ENCODE measurements at places on chromosomes 4 and X.
A peak's percentile ranks its signal among the peaks of the same experiment; 100 is the strongest.

DNA sequence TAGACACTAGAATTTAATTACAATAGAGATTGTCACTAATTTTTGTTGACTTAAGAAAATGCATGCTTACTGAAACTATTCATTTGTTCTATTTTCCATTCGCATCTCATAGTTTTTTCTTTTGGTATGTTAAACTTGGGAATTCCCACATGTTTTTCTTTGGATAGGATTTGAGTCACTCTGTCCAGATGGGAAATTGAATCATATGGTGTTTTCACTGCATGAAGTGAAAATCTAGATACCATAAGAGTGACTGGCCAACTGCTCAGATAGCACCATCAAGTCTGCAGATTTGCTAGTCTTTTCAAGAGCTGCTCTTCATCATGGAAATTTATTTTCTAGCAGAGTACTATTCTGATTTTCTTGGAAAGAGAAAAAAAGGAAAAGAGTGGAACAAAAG lies 172.6 kb downstream of the FAM47B start:
- DNase-seq: no peak

DNA sequence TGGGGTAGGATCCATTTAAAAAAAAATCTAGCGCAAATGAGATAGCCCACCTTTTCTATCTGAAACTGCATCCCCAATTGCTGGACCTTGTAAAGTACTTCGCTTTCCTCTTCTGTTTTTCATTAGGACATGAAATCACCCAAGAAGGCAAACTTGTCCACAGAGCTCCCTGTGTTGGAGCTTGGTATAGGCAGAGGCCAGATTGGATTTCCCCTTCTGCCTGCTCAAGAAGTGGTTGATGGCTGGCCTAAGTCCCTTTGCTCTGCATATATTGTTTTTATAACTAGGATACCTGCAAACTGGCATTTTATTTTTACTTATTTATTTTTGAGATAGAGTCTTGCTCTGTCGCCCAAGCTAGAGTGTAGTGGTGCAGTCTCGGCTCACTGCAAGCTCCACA lies 28.4 kb downstream of the RNF4 start:
- no peak for DNase-seq

DNA sequence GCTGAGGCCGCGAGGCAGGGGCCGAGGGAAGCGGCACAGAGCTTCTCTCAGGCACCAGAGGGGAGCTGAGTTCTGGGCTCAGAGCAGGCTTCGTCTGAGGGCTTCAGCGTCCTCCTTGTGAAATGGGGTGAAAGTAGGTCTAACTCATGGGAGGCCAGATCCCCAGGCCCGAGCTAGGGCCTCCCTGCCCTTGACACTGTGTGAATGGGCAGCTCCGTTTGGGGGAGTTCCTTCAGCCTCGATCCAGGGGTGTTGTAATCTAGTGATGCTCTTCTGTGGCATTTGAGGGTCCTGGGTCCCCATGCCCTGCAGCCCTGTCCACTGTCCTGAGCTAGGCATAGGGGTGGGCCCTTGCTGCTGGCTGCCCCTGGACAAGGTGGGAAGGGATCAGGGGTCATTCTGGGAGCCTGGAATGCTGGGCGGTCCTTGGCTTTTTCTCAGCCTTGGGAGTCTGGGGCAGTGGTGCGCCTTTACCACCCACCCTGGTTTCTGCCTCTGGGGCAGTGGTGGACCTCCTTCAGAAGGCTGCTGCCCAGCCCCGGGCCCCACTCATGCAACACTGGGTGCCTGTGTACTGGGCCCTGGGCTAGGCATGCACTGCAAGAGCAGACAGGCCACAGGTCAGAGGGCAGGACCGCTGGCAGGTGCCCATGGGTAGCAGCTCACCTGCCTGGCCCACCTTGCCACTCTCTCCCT lies 4.1 kb downstream of the SH3BP2 start:
- DNase-seq: no peak

DNA sequence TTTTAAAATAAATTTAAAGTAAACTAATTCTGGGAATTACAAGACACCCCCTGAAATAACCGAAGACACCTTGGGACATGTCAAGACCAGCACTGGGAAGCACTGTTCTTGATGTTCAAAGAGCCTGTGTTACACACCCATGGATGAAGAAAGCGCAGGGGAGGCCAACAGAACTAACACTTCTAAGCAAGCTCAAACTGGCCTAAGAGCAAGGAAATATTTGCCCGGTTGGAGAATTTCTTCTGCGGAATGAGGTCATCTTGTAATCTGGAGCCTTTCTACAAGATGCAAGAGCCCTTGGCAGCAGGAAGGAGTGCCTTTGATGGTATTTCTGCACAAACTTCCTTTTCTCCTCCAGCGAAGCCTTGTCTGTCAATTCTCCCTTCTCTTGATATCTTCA lies 9.3 kb upstream of the EFHC2 start:
- DNase-seq: no peak

DNA sequence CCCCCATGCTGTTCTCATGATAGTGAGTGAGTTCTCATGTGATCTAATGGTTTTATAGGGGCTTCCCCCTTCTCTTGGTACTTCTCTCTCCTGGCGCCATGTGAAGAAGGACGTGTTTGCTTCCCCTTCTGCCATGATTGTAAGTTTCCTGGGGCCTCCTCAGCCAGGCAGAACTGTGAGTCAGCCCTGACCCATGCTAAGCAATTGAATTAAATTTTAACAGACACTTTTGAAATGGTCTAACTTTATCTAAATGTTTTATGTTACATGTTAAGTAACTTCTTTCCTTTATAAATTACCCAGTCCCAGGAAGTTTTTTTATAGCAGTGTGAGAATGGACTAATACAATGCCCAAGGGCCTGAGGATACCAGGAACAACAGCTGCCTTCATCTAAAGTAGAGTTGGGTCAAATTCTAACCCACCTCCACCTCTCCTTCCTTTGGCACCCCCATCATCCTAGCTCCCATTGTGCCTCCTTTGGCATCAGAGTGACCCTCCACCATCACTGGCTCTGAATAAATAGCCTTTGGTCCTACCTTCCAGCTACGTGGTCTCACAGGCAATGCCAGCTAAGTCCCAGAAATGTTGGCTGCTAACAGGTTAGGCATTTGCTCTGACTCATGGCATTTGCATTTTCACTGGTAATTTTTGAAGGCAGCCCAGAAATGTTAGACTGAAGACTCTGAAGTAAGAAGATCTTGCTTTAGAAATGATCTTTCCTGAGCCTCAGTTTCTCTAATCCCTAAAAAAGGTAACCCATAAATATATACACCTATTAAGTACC lies 182.1 kb downstream of the MOSPD2 start:
- no peak for DNase-seq

GRCh38 chrX:75365243-75365975 lies 91.5 kb downstream of the UPRT start:
- DNase-seq: no peak

- DNase-seq: peak; percentile 20
Measured at GRCh38 chr4:75745161-75745560, 20.8 kb downstream of the USO1 start.

GRCh38 chrX:6718766-6719165 lies 183.8 kb upstream of the VCX3A start:
- DNase-seq: no peak

DNA sequence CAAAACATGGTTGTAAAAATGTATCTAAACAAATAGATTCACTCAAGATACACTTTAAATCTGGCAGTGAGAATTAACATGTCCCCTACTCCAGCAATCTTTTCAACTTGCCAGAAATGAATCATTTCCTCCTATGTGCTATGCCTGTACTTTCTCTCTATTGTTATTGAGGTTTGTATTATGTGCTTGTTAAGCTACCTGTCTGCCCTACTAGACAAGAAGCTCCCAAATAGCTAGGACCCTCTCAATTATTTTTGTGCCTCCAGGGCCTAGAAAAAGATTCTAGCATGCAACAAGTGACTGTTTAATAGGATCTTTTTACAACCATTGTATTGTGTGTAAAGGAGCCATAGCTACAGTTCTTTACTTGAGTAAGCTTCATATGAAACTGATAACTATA lies 3.5 kb upstream of the SAP30 start:
- DNase-seq: no peak

- DNase-seq: peak; percentile 71
Measured at GRCh38 chr4:100095729-100096595, 94.3 kb downstream of the DDIT4L start.

DNA sequence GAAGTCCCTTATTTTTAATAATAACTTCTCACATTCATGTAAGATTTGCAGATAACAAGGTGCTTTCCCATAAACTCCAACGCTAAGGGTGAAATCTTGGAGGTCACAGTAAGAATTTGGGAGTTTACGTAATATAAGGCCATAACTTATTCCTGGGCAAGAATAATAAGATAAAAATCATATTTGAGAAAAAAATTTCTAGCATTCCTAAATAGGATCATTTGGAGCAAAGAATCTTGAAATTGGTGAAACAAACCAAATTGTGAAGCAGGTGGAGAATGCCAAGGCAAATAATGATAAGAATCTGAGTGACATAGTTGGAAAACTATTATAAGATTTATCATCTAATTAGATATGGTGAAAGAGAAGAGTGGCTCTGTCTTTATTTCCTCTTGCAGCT lies 50.4 kb upstream of the FGF16 start:
- DNase-seq: no peak

GRCh38 chr4:13174001-13174400 lies 310.1 kb downstream of the RAB28 start:
- no peak for DNase-seq

DNA sequence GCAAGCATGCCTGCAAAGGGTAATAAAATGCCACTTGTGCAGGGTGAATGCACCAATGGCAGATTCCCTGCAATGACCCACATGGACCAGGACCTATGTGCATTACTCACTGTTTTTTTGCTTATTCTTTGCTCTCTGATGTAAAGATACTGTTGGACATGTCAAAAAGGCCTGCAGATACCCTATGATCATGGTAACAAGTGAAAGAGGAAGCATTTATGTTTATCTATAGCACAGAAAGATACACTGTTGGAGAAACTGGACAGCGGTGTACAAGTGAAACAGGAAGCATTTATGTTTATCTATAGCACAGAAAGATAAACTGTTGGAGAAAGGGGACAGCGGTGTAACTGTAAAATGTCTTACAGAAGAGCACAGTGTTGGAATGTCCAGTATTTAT lies 127.5 kb downstream of the PAPSS1 start:
- DNase-seq: peak; percentile 11

- no peak for DNase-seq
Measured at GRCh38 chr4:38017609-38018008, 57.4 kb downstream of the PTTG2 start.

DNA sequence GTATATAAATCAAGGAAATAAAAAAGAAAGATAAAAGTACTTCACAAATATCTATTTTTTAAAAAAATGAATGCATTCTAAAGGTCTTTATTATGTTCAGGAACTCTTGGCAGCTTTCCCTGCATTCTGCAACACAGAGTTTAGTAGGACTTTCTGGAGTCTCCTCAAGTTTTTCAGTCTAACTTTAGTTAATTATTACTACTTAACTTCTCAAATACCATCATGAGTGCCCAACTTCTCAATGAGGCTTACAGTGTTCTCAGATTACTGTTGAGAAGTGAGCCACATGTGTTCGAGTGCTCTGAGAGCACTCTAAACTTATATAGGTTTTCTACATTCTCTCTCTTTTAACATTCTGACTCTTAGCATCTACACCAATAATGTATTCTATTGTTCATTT lies 1852.9 kb upstream of the PCDH10 start:
- no peak for DNase-seq

GRCh38 chr4:1604706-1605205 lies 79.4 kb downstream of the FAM53A start:
- no peak for DNase-seq

DNA sequence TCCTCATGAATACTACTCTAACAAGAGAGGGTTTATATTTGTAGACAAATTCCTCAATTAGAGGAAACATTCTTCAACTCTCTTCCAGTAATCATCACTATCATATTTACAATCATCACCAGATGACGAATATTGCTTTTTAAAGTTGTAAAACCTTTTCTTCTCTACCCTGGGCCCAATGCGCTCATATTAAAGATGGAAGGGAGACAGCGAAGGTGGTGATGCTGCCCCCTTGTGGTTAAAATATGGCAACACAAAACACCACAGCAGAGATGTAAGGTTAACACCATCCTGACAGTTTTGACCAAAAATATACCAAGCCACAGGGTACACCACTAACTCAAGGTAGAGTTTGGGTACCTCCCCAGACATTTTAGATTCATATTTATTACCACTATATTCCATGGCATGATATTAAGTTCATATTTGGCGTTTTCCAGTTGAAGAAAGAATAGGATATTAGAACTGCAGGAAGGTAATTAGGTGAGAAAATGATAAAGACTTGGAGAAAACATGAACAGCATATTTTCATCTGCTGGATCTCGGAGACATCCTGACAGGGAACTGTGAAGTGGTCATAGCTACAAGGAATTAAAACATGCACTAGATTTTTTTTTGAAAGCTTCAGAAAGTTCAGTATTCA lies 72.8 kb downstream of the SLC9A7 start:
- DNase-seq: peak; percentile 28

DNA sequence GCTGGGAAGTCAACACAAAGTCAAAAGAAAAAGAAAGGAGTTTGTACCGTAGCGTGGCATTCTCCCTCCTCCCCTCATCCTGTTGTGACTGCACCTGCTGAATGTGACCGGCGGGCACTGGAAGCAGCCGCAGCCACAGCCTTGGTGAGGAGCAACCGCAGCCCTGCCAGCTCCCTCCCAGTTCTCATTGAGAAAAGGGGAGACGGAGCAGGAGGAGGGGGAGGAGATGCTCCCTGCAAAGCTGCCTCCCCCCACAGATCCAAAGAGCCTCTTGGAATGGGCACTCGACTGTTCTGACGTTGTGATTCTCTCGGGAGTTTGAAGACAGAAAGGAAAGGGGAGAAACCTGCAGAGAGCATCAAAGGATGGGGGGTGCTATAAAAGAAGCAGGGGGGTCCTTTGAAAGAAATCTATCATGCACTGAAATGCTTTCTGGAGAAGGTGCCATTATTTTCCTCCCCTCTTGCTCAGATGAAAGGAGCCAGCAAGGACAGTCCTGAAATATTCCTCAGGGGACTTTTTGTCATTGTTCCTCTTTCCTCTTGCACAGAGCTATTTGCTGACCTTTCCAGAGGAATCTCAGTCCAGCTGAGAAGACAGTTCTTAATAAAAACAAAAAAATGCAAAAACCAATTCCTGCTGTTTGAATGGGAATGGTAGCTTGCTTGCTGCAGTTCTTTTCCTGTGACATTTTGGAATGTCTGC lies 429.7 kb downstream of the MAPK10 start:
- DNase-seq: no peak

- DNase-seq: no peak
Measured at GRCh38 chr4:36218121-36218520, 26.2 kb downstream of the ARAP2 start.

DNA sequence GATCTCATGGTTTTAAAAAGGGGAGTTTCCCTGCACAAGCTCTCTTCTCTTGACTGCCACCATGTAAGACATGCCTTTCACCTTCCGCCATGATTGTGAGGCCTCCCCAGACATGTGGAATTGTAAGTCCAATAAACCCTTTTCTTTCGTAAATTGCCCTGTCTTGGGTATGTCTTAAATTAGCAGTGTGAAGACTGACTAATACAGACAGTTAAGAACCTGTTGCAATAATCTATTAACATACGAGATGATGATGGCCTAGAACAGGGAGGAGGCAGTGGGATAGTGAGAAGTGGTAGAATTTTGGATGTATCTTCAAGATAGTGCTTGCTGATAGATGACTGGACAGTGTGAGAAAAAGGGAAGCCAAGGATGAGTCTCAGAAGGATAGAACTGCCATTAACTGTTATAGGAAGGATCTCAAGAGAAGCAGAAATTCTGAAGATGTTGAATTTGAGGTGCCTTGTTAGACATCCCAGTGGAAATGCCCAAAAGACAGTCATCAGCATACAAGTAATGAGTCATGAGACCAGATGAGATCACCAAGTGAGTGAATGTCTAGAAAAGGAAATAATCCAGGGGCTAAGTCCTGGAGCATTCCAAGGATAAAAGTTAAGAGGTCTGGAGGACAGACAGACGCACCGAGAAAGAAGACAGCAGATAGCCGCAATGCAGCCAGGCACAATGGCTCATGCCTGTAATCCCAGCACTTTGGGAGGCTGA lies 38.8 kb upstream of the UGDH start:
- DNase-seq: no peak

All from HL-60 (cell line).